Panc1 (cell line): ENCODE measurements at places on chromosomes 11 and 22. TPM values are rescaled to one million over a fixed set of nuclear protein-coding genes. Genes with fewer than 3 reads are reported as not detected.

DNA sequence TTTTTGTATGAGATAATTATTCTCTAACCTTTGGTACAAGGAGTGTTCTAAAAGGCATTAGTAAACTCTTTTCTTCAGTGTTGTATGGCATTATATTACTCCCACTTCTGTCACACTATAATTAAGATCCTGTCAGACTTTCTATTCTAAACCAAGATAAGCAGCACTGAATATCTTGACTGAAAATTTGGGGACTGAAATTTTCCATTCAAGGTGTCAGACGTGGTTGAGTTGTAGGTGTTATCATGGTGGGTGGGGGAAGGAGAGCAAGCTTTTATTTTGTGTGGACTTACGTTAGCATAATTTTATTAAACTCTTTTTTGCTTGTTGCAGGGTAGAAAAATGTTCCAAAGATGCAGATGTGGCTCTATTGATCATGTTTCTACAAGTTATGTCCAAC is 22.9 kb downstream of the MUC15 start:
- H3K27ac ChIP-seq = no peak overlapping the region
- DNase-seq = no peak
- H3K4me1 ChIP-seq = no peaks in the 10 kb centered on the region
- H3K36me3 ChIP-seq = no peaks in the 10 kb centered on the region
- no peak overlapping the region for H3K4me3 ChIP-seq
- no peaks in the 10 kb centered on the region for H3K27me3 ChIP-seq

DNA sequence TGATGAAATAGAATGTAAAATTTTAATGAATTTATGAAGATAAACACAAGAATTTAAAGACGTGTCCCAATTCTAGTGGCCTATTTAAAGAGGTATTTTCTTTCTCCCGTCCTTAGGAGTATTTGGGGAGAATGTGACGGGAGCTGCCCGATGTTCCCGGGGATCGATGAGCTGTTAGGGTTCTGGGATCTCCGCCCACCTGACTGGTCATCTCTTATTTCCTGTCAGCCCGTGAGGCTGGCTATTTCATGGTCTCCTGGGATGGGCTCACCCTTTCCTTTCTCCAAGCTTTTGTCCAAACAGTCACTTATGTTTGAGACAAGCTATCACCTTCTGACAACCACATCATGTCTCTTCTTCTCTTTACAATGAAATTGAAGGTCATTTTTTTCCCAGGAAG is 16.9 kb upstream of the CLMP start:
- no peaks in the 10 kb centered on the region for H3K27me3 ChIP-seq
- no peaks in the 10 kb centered on the region for H3K4me1 ChIP-seq
- H3K27ac ChIP-seq = no peak overlapping the region
- H3K36me3 ChIP-seq = no peaks in the 10 kb centered on the region
- no peak for DNase-seq

GRCh38 chr11:22197139-22198005 is 4.5 kb downstream of the ANO5 start:
- no peak overlapping the region for H3K4me3 ChIP-seq
- H3K27me3 ChIP-seq = no peaks in the 10 kb centered on the region; the same call in 1 of the 2 replicates
- H3K27ac ChIP-seq = no peak overlapping the region
- no peak for DNase-seq
- no peaks in the 10 kb centered on the region; the same call in 1 of the 2 replicates for H3K4me1 ChIP-seq
- H3K36me3 ChIP-seq = no peaks in the 10 kb centered on the region

DNA sequence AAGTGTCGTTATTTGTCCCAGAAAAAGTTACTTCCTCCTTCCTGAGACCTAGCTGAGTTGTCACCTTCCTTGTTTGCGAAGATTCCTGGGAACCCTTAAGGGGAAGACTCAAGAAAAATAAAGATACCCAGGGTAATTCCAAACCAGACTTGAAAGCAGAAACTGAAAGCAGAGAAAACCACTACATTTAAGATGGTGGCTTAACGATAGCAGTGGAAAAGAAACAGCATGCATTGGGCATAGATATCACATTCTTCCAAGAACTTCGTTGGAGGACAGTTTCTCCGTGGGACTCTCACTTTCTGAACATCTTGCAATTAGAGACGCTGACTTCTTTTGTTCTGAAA is 89.1 kb downstream of the FAM76B start:
- DNase-seq = no peak
- H3K4me3 ChIP-seq = no peak overlapping the region
- H3K27me3 ChIP-seq = peaks cover 20% of the 10 kb centered on the region
- no peaks in the 10 kb centered on the region for H3K36me3 ChIP-seq
- H3K27ac ChIP-seq = no peak overlapping the region

The HEPHL1 gene
- total RNA-seq = not detected

The OR51A2 gene
- total RNA-seq = not detected

The CYB5R2 gene
- total RNA-seq = 46.3 TPM

The HBD gene
- not detected for total RNA-seq

The TBX1 gene
- 91.7 TPM for total RNA-seq

The OR51I1 gene
- total RNA-seq = not detected

The RFPL3 gene
- total RNA-seq = not detected

The SDF2L1 gene
- total RNA-seq = 66.0 TPM
